ENCODE measurements at places on chromosomes 1 and 21. TPM values are rescaled to one million over a fixed set of nuclear protein-coding genes. Genes with fewer than 3 reads are reported as not detected.

Gene C8B
- polyA plus RNA-seq = not detected

- DNase-seq = peak; percentile 43
These were observed 9.7 kb downstream of the ATP2B4 start for GRCh38 chr1:203636291-203636690.

Gene VWA5B1
- 0.26 TPM for polyA plus RNA-seq

DNA sequence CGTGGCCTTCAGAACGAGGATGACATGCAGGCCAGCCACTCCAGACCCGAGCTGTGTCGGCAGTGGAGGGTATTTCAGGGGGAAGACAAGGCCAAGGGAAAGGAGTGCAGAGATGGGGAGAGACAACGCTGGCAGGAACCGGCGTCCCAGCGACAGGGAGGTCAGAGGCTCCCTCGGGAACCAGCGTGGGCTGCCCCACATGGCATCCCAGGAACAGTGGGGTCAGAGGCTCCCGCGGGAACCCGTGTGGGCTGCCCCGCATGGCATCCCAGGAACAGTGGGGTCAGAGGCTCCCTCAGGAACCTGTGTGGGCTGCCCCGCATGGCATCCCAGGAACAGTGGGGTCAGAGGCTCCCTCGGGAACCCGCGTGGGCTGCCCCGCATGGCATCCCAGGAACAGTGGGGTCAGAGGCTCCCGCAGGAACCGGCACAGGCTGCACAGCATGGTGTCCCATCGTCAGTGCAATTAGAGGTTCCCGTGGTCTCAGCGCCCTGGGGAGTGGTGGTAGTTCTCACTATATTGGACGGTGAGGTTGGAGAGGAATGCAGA is 43.0 kb downstream of the SLC19A1 start:
- DNase-seq = no peak

GRCh38 chr1:158150523-158150922 is 30.2 kb upstream of the CD1D start:
- no peak for DNase-seq

GRCh38 chr1:248306103-248306502 is 2.9 kb upstream of the OR2T12 start:
- DNase-seq = no peak

DNA sequence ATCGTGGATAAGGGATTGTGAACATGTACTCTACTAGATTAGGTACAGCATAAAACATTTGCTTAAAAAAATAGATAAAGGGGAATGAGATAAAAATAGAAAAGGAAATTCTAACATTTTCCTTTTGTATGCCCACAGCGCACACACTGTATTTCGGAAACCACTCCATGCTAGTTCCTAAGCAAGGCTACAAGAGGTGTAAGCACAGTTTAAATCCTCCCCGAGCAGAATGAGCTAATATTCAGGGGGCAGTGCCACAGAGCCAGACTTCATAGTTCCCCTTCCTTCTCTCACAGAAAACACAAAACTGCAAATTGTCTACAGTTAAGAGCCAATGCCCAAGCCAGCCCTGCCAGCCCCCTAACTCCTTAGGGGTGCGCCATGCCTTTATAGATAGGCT is 159.4 kb downstream of the ZNF281 start:
- no peak for DNase-seq

DNA sequence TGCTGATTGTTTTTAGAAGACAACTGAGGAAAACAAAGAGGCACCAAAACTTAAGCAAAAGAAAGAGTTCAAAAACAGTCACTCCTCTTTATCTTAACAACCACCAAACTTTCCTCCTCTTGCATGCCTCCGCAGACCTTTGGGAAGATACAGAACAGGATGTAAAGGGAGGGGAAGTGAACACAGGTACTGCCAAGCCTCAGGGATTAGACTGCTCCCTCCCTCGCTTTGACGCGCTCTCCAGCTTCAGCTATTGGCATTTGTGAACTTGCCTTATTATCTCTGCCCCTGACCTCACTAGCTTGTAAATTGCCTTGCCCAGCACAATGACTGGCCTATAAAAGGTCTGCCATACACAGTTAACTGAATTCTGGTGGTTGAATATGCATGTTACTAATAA is 4.8 kb upstream of the SRP9 start:
- peak; percentile 65 for DNase-seq

Gene MAP3K21
- 3.4 TPM for polyA plus RNA-seq

DNA sequence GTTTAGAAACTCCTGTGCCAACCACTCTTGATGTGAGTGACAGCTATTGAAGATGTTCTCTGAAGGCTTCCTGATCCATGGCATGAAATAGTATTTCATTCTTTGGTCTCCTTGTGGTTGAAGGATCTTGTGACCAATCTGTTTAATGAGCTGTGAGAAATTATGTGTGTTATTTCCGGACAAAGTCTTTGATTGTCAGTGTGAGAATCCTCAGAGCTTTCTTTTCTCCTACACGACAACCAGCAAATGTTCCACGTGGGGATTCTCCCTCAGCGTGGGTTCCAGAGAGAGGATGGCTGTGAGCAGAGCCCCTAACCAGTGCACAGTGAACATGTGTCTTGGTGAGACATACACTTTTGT is 45.0 kb upstream of the HOOK1 start:
- no peak for DNase-seq

DNA sequence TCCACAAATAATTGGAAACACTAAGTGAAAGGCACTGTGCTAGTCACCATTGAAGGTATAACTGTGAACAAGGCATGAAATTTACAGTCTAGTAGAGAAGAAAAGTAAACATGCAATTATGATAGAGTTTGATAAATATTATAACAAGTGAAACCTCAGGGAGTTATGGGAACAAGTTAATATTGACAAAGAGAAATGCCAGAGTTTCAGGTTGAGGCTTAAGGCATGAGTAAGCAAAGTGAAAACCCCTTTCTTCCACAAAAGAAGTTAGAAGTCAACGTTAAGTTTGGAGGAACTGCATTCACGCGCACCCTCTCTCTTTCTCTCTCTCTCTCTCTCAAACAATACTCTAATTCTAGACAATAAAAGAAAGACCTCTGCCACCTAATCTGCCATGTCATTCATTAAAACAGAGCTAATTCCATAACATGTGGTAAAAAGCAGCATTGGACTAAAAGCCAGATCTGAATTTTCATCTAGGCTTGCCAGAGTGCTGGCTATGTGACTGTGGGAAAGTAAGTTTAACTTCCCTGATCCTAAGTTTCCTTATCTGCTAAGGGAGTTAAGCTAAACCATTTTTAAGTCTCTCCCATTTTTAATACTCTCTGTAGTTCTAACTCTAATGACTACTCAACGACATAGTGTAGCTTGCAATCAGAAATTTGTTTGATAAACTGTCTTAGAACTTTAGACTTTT is 22.0 kb downstream of the SLC44A5 start:
- DNase-seq = no peak

DNA sequence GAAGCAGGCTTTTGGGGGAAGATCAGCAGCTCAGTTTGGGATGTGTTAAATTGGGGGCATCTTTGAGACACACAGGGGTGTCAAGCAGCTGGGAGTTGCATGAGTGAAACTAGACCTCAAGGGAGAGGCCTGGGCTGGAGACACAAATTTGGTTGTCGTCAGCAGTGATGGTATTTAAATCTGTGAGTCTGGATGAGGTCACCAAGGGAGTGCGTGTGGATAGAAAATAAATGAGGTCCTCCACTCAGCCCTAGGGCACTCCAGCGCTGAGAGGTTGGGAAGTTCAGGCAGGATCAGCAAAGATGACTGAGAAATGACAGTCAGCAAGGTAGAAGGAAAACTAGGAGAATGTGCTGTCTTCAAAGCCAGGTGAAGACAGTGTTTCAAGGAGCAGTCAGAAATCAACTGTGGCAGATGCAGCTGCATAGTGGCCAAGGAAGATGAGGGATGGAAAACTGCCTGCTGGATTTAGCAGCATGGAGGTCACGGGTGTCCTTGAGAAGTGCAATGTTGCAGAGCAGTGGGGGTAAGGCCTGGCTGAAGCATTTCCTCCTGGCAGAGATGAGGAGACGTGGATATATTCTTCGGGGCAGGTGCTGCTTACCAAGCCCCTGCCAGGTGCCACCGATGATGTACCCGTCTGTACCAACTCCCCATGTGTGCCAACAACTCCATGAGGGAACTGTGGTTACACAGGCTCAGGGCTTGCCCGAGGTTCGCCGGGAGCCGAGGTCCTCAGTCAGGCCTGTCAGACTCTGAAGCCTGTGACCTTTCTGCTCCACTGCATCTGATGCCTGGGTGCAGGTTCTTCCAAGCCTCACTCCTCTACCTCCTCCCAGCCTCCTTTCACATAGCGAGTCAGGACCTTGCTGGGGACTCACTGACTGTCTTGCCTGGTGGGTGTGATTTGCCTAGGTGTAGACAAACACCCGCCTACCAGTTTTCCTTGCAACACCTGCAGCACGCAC is 11.3 kb downstream of the MAP7D1 start:
- DNase-seq = peak; percentile 39

GRCh38 chr1:116495535-116495934 is 75.3 kb downstream of the CD58 start:
- no peak for DNase-seq

DNA sequence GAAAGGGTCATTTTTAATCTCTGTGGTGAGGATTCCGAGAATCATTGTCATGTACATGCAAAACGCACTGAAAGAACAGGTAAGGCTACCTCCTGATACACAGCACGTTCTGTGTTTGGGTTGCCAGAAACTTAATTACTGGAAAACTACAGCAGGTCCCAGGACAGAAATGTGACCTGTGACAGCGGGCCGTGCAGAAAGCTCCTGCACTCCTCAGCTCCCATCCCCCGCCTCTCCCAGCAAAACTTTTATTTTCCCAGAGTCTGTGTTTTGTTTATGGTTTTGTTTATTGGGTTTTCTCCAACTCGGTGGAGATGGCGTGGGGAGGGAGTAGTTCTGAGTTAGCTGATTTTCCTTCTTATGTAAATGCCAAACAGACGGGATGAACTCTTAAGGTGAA is 44.7 kb downstream of the SLC44A3 start:
- peak; percentile 56 for DNase-seq

GRCh38 chr1:25896266-25896665 is 10.0 kb downstream of the STMN1 start:
- no peak for DNase-seq

DNA sequence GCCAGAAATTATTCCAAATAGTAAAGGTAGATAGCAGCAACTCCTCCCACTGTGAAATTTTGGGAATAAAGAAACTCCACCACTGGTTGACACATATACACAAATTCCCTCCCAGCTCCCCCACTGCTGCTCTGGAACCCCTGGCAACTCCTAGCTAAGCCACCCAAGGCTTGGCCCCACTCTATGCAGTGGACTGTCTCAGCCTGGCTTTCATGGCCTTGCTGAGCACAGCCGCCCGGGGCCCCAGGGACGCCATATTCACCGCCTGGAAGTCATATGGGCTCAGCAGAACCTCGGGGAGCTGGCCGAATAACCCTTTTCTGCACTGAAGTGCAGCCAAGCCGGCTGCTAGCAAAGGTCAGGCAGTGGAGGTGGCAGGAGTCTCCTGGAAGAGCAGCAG is 15.4 kb upstream of the RBM34 start:
- DNase-seq = no peak

Gene LORICRIN
- polyA plus RNA-seq = not detected

- DNase-seq = no peak
These were observed 18.2 kb downstream of the CAP1 start for GRCh38 chr1:40058453-40059337.

GRCh38 chr1:206479183-206480125 is 9.2 kb downstream of the IKBKE start:
- peak; percentile 86 for DNase-seq

DNA sequence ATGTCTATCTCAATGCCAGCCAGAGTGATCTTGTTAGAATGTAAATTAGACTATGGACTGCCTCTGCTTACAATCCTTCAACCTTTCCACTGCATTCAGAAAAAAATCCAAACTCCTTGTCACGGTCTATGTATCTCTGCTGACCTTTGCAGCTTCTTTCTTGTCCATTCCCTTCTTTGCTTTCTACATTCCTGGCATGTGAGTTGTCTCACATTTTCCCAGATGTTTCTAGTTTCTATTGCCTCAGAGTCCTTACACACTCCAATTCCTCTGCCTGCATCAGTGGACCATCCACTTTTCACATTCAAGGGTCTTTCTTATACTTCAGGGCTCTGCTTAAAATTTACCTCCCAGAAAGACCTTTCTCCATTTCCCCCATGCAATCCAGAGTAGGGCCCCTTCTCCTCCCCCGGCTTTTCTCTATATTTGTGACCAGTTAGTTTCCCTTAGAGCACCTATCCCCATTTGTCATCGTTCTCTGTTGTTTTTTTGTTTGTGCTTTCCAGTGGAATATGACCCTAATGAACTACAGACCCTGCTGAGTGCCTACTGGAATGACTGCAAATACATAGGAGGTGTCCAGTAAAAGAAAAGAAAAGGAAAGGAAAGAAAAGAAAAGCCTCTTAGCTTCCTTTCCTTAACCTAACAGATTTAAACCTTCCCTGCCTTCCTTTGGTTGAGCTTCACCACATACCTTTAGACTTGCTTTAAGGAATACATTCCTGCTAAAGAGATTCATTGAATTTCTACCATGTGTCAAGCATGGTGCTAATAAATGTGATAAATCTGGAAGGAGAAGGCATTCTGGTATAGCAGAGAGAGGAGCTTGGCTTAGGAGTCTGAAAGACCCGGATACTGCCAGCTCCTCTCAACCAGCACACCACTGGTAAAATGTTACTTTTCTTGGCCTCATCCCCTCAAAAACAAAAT is 102.0 kb downstream of the DIRAS3 start:
- no peak for DNase-seq

Gene STXBP3
- 42.3 TPM for polyA plus RNA-seq

Gene HECTD3
- 54.3 TPM for polyA plus RNA-seq

Gene TMCO2
- polyA plus RNA-seq = not detected

Gene LMX1A
- polyA plus RNA-seq = 0.08 TPM

- DNase-seq = no peak
These were observed 89.7 kb downstream of the ADARB1 start for GRCh38 chr21:45164124-45164511.

Gene NKAIN1
- 195 TPM for polyA plus RNA-seq

GRCh38 chr1:72485801-72486200 is 203.5 kb upstream of the NEGR1 start:
- DNase-seq = no peak

DNA sequence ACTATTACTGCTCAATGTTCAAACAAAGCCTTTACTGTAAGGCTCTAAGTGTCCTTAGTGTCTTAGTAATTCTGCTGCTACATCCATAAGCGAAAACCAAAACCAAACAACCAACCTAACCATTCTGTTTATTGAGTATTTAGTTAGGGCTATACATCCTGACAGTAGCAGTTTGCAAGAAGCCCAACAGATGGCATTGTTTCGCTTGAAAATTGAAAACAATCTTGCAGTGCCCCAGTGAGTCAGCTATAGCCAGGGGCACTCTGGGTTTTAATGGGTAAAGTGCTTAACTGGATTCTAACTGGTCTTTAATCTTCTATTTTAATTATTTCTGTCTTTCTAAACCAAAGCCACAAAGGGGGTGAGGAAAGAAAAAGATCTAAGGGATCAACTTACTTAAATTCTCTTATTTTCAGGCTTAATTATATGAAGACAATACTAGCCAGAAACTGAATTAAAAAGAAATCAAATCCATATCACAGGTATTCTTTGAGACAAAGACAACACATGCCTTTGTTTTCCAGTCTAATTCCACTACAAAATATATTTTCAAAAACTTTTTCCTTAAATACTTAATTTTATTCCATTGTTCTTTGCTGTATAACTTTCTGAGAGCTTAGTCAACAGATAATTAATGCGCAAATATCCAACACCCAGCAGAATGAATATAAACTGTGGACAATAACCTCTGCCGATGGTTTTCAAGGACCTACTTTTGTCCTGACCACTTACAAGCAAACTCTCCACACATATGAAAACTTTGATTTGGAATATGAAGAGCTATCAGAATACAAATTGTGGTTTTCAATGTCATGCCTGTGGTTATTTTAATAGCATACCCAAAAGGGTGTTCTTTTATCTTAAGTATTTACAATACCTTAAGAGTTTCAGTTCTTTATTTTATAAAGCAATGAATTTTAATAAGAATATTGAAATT is 15.2 kb downstream of the POGZ start:
- peak; percentile 80 for DNase-seq

Gene UTS2
- 6.8 TPM for polyA plus RNA-seq

Gene NBPF19
- polyA plus RNA-seq = 1.8 TPM
